Lower lobe of right lung (tissue), 2 donors: ENCODE measurements at places on chromosomes 1 and 21.

- H3K27me3 ChIP-seq: no peaks in the 10 kb centered on the region
- no peak for DNase-seq
- H3K4me1 ChIP-seq: no peaks in the 10 kb centered on the region
- H3K4me3 ChIP-seq: no peak overlapping the region
- H3K36me3 ChIP-seq: no peaks in the 10 kb centered on the region
- H3K27ac ChIP-seq: no peak overlapping the region
These were observed 29.1 kb downstream of the PIGP start for GRCh38 chr21:37043818-37044217.

GRCh38 chr21:41899426-41900202, 20.5 kb upstream of the PRDM15 start:
- H3K4me1 ChIP-seq: no peaks in the 10 kb centered on the region
- no peak overlapping the region for H3K27ac ChIP-seq
- DNase-seq: no peak
- H3K36me3 ChIP-seq: peaks cover 67% of the 10 kb centered on the region

GRCh38 chr1:21913763-21914162, 23.3 kb downstream of the HSPG2 start:
- H3K4me3 ChIP-seq: no peak overlapping the region
- no peaks in the 10 kb centered on the region for H3K36me3 ChIP-seq
- DNase-seq: no peak
- H3K27me3 ChIP-seq: no peaks in the 10 kb centered on the region
- peaks cover 71% of the 10 kb centered on the region for H3K4me1 ChIP-seq

DNA sequence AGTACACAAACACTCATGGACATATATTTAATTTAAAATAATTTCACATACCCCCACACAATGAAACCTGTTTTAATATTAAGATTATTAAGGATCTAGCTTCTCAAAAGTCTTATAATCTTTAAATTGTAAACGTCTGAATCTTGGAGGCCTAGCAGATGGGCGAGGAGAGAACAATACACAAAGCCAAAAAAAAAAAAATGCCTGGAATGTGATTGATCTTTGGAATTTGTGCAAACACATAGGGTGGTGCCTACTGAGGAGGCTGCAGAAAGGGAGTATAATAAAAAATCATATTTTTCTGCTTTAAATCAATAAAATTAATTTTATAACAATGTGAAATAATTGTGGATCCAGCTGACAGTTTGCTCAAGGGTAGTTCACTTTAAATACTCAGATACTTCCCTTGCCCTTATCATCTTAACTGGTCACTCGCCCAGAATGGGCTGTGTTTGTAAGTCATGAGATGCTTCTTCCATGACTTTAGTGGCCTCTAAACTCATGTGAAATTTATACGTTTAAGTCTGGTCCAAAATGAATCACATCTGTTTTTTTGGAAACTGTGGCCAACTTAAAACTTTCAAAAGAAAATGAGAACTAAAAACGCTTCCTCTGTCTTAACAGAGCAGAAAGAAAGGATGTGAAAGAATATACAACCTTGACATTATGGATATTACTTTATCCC, 802.8 kb upstream of the CXADR start:
- H3K27me3 ChIP-seq: no peaks in the 10 kb centered on the region
- H3K27ac ChIP-seq: no peak overlapping the region
- H3K4me1 ChIP-seq: no peaks in the 10 kb centered on the region
- H3K36me3 ChIP-seq: no peaks in the 10 kb centered on the region
- no peak overlapping the region for H3K4me3 ChIP-seq
- DNase-seq: no peak

DNA sequence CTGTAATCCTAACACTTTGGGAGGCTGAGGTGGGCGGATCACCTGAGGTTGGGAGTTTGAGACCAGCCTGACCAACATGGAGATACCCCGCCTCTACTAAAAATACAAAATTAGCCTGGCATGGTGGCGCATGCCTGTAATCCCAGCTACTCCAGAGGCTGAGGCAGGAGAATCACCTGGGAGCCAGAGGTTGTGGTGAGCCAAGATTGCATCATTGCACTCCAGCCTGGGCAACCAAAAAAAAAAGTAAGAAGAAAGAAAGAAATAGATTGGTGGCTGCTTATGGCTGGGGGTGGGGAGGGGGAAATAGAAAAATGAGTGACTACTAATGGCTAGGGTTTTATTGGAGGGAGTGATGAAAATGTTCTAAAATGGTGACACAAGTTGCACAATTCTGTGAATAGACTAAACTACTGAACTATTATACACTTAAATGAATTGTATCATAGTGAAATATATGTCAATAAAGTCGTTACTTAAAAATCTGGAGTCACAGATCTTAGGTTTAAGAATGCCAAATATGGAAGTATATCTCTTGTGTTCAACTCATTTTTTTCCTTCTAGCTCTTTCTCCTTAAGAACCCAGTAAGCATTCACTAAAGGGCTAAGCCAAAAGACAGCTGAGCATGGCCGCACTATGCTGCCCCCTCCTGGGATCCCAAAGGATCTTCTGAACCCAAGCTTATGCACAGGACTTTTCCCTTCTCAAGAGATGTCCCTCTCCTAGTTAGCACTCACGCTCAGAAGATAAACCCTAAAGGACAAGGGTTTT, 3.2 kb upstream of the NPL start:
- peaks cover 26% of the 10 kb centered on the region for H3K4me1 ChIP-seq
- H3K4me3 ChIP-seq: no peak overlapping the region
- peak overlapping the region; percentile 39 for H3K27ac ChIP-seq
- no peaks in the 10 kb centered on the region for H3K36me3 ChIP-seq

- no peaks in the 10 kb centered on the region for H3K27me3 ChIP-seq
- H3K4me3 ChIP-seq: no peak overlapping the region
These were observed 3.8 kb downstream of the PLA2G2A start for GRCh38 chr1:19975423-19976193.

- DNase-seq: no peak
- H3K4me3 ChIP-seq: no peak overlapping the region
- H3K27ac ChIP-seq: no peak overlapping the region
- H3K27me3 ChIP-seq: peaks cover 4% of the 10 kb centered on the region
These were observed 35.0 kb upstream of the VWA5B1 start for GRCh38 chr1:20255666-20256065.

GRCh38 chr21:35011681-35012080, 37.4 kb downstream of the RUNX1 start:
- H3K4me3 ChIP-seq: no peak overlapping the region
- H3K27ac ChIP-seq: no peak overlapping the region
- no peak for DNase-seq

- H3K27ac ChIP-seq: no peak overlapping the region
- H3K36me3 ChIP-seq: no peaks in the 10 kb centered on the region
- no peak overlapping the region for H3K4me3 ChIP-seq
- H3K27me3 ChIP-seq: no peaks in the 10 kb centered on the region
These were observed 295.1 kb downstream of the SIPA1L2 start for GRCh38 chr1:232334811-232335210.

- no peaks in the 10 kb centered on the region for H3K27me3 ChIP-seq
- DNase-seq: no peak
- H3K36me3 ChIP-seq: peaks cover 29% of the 10 kb centered on the region
- H3K4me1 ChIP-seq: no peaks in the 10 kb centered on the region
- no peak overlapping the region for H3K27ac ChIP-seq
- H3K4me3 ChIP-seq: no peak overlapping the region
These were observed 12.9 kb downstream of the COA6 start for GRCh38 chr1:234386122-234386521.

- DNase-seq: peak; percentile 53
- H3K27ac ChIP-seq: peak overlapping the region; percentile 72
- no peaks in the 10 kb centered on the region for H3K27me3 ChIP-seq
- H3K36me3 ChIP-seq: no peaks in the 10 kb centered on the region
- peaks cover 30% of the 10 kb centered on the region for H3K4me1 ChIP-seq
These were observed 239.8 kb upstream of the C1orf105 start for GRCh38 chr1:172180501-172181285.

DNA sequence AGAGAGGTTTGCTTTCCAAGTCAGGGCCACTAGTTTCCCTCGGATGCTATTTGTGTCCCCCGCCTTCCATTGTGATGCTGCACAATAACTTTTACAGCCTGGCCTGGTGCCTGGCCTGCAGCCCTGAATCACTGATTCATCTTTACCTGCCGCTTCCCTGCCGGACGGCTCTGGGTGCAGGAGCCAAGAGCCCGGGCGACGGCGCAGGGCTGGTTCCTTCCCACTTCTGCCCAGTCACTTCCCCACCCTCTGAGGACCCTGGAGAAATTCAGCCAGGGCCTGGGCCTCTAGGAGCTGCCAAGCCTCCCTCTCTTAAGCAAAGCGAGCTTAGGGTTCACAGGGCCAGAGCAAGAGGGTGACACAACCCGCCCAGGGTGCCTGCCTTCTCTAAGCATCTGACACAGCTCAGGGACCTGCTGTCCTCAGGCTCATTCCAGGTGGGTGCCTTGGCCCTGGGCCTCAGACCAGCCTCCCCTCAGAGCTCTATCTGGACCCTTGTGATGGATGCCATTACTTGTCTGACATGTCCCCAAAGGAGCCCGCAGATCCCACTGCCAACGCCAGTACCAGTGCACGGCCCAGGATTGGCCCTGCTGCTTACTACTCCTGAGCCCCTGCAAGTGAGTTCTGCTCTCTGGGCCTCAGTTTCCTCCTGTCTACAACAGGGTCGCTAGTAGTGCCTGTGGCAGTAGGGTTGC, 381.0 kb upstream of the VAMP3 start:
- H3K27ac ChIP-seq: no peak overlapping the region
- H3K36me3 ChIP-seq: no peaks in the 10 kb centered on the region
- DNase-seq: no peak
- no peak overlapping the region for H3K4me3 ChIP-seq
- no peaks in the 10 kb centered on the region for H3K27me3 ChIP-seq

GRCh38 chr1:53219711-53220110, 723 bp downstream of the CZIB start:
- H3K4me3 ChIP-seq: peak overlapping the region; percentile 68
- peaks cover 15% of the 10 kb centered on the region for H3K4me1 ChIP-seq
- no peaks in the 10 kb centered on the region for H3K27me3 ChIP-seq
- peaks cover 25% of the 10 kb centered on the region for H3K36me3 ChIP-seq
- peak overlapping the region; percentile 91 for H3K27ac ChIP-seq

- H3K27ac ChIP-seq: no peak overlapping the region
- DNase-seq: no peak
- peaks cover 2% of the 10 kb centered on the region for H3K27me3 ChIP-seq
- H3K36me3 ChIP-seq: no peaks in the 10 kb centered on the region
- no peaks in the 10 kb centered on the region for H3K4me1 ChIP-seq
These were observed 45.2 kb upstream of the CNTN2 start for GRCh38 chr1:204997591-204998355.

DNA sequence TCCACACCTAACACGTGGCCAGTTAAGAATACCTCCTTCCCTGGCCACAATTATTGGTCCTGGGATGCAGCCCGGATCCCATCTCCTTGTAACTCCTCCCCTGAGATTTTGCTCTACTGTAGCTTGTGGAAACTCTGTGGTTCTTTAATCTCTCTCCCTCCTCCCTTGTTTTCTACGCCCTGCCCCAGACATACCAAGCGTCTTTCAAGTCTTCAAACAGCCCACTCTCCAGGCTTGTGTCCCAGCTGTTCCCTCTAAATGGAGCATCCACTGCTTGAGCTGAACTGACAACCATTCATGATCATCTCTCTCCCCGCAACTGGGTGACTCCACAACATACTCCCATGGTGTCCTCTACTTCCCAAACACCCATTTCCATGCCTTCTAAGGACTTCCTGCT, 111.6 kb downstream of the SIPA1L2 start:
- H3K4me1 ChIP-seq: no peaks in the 10 kb centered on the region
- H3K4me3 ChIP-seq: no peak overlapping the region
- DNase-seq: no peak
- no peaks in the 10 kb centered on the region for H3K27me3 ChIP-seq
- peaks cover 17% of the 10 kb centered on the region for H3K36me3 ChIP-seq

DNA sequence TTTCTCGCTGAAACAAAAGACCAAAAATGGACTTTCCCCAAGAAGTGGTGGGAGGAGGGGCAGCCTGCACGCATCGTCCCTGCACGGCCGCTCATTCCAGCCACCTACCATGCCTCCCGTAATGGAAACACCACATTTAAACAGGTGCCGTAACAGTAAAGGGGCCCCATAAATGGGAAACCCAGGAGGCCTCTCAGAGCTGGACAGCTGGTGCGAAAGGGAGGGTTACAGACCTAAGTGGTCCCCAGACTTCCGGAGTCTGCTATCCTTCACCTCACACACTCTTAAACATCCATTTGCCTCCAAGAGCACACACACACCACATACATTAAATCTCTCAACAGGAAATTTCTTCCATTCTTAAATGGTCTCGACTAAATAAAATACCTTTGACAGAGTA, 120.7 kb upstream of the SOD1 start:
- no peak overlapping the region for H3K4me3 ChIP-seq
- no peaks in the 10 kb centered on the region for H3K36me3 ChIP-seq
- no peak for DNase-seq
- H3K4me1 ChIP-seq: no peaks in the 10 kb centered on the region
- no peaks in the 10 kb centered on the region for H3K27me3 ChIP-seq
- no peak overlapping the region for H3K27ac ChIP-seq

- H3K27me3 ChIP-seq: no peaks in the 10 kb centered on the region
- no peak for DNase-seq
- no peaks in the 10 kb centered on the region for H3K36me3 ChIP-seq
- H3K4me1 ChIP-seq: no peaks in the 10 kb centered on the region
These were observed 271.1 kb upstream of the C1orf105 start for GRCh38 chr1:172149346-172149745.

GRCh38 chr21:28761674-28762356, 230.9 kb downstream of the LTN1 start:
- DNase-seq: no peak
- no peak overlapping the region for H3K4me3 ChIP-seq
- H3K4me1 ChIP-seq: no peaks in the 10 kb centered on the region
- H3K27me3 ChIP-seq: no peaks in the 10 kb centered on the region
- H3K27ac ChIP-seq: no peak overlapping the region

DNA sequence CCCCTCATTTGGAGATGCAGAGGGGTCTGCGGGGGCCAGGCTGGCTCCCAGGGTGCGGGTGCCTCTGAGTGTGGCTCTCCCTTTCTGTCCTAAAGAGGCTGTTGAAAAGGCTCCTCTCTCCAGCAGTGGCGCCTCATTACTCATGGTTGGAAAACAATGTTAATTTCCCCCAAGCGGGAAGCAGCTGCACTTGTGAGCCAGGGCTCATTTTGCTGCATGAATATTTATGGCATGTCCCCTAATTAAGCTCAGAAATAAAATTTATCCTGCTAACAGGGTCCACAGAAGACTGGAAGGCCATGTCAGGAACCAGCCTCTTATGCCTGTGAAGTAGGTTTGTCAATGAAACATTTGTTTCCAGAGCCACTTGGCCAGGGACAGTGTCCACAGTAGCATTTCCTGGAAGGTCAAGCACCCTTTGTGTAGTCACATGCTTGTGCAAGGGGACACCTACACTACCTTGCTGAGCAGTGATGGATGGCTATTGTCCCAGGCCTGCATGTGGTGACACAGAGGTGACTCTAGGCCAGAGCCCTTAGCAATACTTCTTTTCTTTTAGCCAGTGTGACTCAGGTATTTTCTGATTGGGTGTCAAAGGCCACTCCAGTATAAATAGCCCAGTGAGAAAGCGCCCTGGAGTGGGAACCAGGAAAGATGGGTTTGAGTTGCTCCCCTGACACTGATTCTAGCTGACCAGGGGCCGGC, 259.0 kb downstream of the FOXD2 start:
- no peak for DNase-seq
- H3K36me3 ChIP-seq: no peaks in the 10 kb centered on the region
- no peaks in the 10 kb centered on the region for H3K27me3 ChIP-seq
- H3K4me1 ChIP-seq: no peaks in the 10 kb centered on the region
- H3K27ac ChIP-seq: no peak overlapping the region

GRCh38 chr21:20519076-20519475, 479.1 kb upstream of the NCAM2 start:
- no peaks in the 10 kb centered on the region for H3K27me3 ChIP-seq
- H3K4me1 ChIP-seq: no peaks in the 10 kb centered on the region
- H3K4me3 ChIP-seq: no peak overlapping the region
- H3K27ac ChIP-seq: no peak overlapping the region
